MCF 10A (cell line): ENCODE measurements at places on chromosomes 16 and 17.

DNA sequence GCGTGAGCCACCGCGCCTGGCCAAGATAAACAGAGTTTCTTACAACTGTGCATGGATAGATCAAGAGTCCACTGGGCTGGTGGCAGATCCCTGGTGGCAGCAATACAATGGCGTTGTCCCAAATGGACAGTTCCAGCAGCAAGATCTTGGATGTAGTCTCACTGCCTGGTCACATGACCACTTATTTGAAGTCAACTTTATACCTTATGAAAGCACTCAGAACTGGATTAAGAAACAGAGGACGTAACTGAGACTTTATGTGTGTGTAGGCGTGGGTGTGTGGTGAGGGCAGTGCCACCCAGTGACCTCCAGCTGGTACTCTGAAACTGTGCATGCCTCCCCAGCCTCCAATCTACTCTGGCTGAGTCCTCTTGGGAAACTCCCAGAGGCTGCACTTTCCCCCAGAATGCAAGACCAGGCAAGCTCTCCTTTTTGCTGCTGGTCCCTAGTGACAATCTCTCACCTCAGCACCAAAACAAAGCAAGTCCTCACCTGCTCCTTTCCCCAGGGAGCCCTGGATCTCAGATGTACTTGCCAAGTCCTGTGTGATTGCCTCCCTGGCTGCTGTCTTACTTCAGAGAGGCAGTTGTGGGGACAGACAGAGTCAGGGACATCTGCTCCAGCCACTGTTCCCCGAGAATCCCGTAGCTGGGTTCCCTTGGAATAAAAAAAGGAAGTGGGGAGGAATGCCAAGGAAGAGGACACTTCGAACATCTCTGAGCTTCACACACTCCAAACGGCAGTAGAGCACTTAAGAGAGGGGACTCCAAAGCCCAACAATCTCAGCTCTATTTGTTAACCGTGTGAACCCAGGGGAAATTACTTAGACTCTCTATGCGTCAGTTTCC, 11.7 kb upstream of the ST6GALNAC2 start:
- H3K4me1 ChIP-seq, result peaks cover 20% of the 10 kb centered on the region
- H3K27ac ChIP-seq, result peak overlapping the region; percentile 16
- H3K4me3 ChIP-seq, result no peak overlapping the region
- peaks cover 2% of the 10 kb centered on the region for H3K36me3 ChIP-seq

DNA sequence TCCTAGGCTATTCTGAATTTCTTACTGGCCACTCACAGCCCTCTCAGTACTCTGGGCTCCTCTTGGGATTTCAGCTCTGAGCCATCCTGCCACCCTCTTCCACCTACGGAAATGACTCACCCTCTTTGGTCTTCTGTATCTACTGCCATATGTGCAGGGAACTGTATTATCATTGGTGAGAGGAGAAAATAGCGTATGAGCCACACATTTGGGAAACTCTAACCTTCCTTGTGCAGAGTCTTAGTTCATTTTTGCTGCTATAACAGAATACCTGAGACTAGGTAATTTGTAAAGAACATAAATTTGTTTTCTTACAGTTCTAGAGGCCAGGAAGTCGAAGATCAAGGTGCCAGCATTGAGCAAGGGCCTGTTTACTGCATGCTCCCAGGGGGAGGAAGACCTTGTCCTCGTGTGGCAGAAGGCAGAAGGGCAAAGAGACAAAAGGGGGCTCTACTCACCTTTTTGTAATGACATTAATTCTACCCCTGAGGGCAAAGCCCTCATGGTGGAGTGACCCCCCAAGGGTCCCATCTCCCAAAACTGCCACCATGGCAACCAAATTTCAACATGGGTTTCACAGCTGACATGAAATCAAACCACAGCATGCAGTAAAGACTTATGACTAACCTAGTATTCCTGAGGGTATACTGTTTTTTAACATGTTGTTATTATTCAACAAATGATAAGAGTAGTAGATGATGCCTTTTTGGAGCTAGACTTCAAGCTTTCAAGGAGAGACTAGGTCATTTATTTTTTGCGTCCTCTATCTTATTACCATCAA, 191.8 kb downstream of the PRKCA start:
- DNase-seq, result peak; percentile 89
- H3K4me3 ChIP-seq, result no peak overlapping the region
- no peaks in the 10 kb centered on the region for H3K27me3 ChIP-seq
- H3K4me1 ChIP-seq, result peaks cover 25% of the 10 kb centered on the region

GRCh38 chr16:56282451-56282850, 91.2 kb downstream of the GNAO1 start:
- no peaks in the 10 kb centered on the region for H3K36me3 ChIP-seq
- no peak overlapping the region for H3K4me3 ChIP-seq
- H3K27ac ChIP-seq, result no peak overlapping the region
- peaks cover 28% of the 10 kb centered on the region for H3K27me3 ChIP-seq
- no peak for DNase-seq

DNA sequence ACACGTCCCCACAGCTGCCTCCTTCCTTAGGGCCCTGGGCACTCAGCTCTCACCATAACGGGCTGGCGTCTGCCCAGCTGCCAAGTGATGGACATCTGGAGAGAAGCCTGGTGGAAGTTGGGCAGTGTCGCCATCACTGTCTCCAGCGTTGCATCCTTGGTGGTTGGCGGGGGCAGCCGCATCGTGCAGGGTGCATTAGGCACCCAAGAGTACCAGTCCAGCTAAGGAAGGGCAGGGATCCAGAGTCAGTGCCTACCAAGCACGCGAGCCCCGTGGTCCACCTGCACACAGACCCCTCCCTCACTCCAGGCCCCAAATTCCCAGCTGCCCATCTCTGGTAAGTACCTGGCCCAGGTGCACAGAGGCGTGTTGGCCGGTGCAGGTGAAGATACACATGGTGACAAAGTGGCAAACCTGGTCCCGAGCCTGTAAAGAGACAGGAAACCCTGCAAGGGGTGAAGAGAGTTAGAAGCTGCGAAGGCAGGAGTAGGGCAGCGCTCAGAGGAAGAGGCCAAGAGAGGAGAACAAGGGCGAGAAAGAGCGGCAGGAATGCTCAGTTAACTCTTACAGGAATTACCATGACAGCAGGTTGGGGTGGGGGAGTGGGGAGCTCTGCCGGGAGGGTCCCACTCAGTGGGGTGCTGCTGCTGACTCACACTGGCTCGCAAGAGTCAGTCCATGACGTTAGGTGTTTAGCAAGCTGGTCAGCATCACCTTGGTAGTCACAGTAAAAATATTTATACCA, 9.5 kb downstream of the ALOX15 start:
- no peak overlapping the region for H3K4me3 ChIP-seq
- H3K27me3 ChIP-seq, result peaks cover 26% of the 10 kb centered on the region
- no peaks in the 10 kb centered on the region for H3K4me1 ChIP-seq
- H3K36me3 ChIP-seq, result no peaks in the 10 kb centered on the region
- H3K27ac ChIP-seq, result no peak overlapping the region
- no peak for DNase-seq

DNA sequence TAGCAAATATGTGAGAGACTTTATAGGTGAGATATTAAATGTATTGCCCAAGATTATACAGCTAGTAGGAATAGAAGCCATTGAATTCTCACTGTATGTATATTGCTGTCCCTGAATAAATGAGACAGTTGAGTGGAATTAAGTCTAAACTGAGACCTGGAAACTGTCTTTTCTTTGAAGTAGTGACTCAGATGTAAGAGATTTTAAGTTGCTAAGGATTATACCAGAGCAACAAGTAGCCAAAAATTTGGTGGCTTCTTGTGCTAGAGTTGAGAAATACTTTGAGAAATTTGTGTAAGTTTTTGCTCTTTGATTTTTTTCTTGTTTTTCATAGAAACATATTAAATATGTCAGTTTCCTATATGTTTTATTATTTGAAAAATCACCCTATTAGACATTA, 58.7 kb downstream of the TANC2 start:
- no peaks in the 10 kb centered on the region for H3K27me3 ChIP-seq
- H3K27ac ChIP-seq, result no peak overlapping the region
- no peak for DNase-seq
- H3K4me3 ChIP-seq, result no peak overlapping the region
- peaks cover 2% of the 10 kb centered on the region for H3K36me3 ChIP-seq

DNA sequence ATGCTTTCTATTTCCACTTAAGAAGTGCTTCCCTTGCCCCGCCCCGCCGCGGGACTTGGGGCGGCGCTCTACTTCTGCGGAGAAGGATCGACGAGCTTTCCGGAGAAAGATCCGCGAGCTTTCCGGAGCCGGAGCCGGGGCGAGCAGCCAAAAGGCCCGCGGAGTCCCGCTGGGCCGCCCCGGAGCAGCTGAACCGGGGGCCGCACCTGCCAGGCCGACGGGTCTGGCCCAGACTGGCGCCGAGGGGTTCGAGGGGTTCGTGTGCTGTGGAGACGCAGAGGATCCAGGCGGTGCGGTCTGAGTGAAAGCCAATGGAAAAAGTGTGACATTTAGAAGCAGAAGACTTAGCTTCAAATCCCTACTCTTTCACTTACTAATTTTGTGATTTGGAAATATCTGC, 50.8 kb downstream of the TBC1D26 start:
- no peak overlapping the region for H3K27ac ChIP-seq
- no peak overlapping the region for H3K4me3 ChIP-seq
- peaks cover 5% of the 10 kb centered on the region for H3K36me3 ChIP-seq

DNA sequence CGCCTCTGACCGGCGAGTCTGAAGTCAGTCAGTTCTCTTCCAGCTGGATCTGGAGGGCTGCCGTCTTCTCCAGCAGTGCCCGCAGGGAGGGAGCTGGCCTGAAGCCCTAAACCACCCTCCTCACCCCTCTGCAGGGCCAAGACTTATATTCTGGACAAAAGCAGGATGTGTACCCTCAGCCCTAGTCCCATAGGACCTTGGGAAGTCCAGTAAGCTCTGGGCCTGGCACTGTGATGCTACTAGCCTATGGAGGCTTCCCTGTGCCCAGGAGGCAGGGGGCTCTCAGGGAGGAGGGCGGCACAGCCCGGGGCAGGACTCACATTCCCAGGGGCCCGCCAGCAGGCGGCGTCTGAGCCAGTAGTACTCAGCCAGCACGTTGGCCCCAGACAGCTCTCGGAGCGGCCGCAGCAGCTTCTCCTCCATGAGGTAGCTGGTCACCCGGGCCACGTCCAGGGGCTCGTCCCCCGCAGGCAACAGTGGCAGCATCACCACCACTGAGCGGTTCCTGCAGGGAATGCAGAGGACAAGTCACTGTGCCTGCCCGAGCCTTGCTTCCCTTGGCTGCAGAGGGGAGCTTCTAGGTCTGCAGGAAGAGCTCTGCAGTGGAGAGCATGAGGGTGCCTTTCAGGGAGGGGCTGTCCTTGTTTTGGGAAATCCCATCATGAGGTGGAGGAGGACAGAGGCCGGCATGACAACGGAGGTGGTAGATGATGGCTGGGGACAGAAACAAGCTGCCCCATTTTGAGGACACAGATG, 41.7 kb downstream of the RMI2 start:
- no peak for DNase-seq
- no peak overlapping the region for H3K4me3 ChIP-seq
- no peaks in the 10 kb centered on the region for H3K27me3 ChIP-seq
- H3K4me1 ChIP-seq, result no peaks in the 10 kb centered on the region
- no peaks in the 10 kb centered on the region for H3K36me3 ChIP-seq
- no peak overlapping the region for H3K27ac ChIP-seq

- H3K4me1 ChIP-seq, result no peaks in the 10 kb centered on the region
- peaks cover 7% of the 10 kb centered on the region for H3K27me3 ChIP-seq
- no peaks in the 10 kb centered on the region for H3K36me3 ChIP-seq
These were observed 80.4 kb upstream of the IRX3 start for GRCh38 chr16:54366943-54367342.

- H3K36me3 ChIP-seq, result no peaks in the 10 kb centered on the region
- no peak for DNase-seq
- H3K4me3 ChIP-seq, result no peak overlapping the region
These were observed 8.6 kb upstream of the NXPH3 start for GRCh38 chr17:49567104-49567521.

DNA sequence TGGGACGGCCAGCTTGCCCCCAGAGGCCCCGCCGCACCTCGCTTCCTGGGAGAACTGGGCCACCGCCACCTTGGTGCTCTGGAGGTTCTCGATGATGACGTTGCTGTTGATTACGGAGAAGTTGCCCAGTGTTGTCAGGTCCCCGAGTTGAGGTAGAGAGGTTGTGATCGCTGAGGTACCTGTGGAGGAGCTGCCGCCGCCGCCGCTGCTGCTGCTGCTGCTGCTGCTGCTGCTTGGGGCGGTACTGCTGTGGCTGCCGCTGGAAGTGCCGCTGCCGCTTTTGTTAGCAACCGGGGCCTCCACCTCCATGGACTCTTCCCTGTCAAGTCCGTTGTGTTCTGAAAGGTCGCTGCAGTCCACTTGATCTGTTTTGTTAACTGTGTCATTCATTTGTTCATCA, 9.5 kb downstream of the SALL1 start:
- no peaks in the 10 kb centered on the region for H3K36me3 ChIP-seq
- DNase-seq, result no peak
- H3K27ac ChIP-seq, result no peak overlapping the region
- H3K27me3 ChIP-seq, result no peaks in the 10 kb centered on the region
- H3K4me1 ChIP-seq, result peaks cover 4% of the 10 kb centered on the region
- H3K4me3 ChIP-seq, result no peak overlapping the region

GRCh38 chr16:125011-125410, 13.5 kb downstream of the NPRL3 start:
- no peak for DNase-seq
- H3K36me3 ChIP-seq, result peaks cover 40% of the 10 kb centered on the region
- H3K27ac ChIP-seq, result no peak overlapping the region
- no peaks in the 10 kb centered on the region for H3K27me3 ChIP-seq
- H3K4me3 ChIP-seq, result no peak overlapping the region
- no peaks in the 10 kb centered on the region for H3K4me1 ChIP-seq

- peaks cover 52% of the 10 kb centered on the region for H3K36me3 ChIP-seq
- H3K27me3 ChIP-seq, result no peaks in the 10 kb centered on the region
- H3K4me1 ChIP-seq, result no peaks in the 10 kb centered on the region
- no peak for DNase-seq
These were observed 235.3 kb downstream of the ZFHX3 start for GRCh38 chr16:72812672-72813071.
